Endothelial cell of coronary artery (primary cell): ENCODE measurements at places on chromosomes 1 and 21. TPM values are rescaled to one million over a fixed set of nuclear protein-coding genes. Genes with fewer than 3 reads are reported as not detected.

LCE3D gene
- total RNA-seq, result not detected in 2 replicates

DDX20 gene
- total RNA-seq, result 20.3 and 26.4 TPM in 2 replicates

GNAT2 gene
- total RNA-seq, result not detected in 2 replicates

RNU1-1 gene
- 2,685 and 5,329 TPM in 2 replicates for total RNA-seq

C4BPA gene
- total RNA-seq, result not detected in 2 replicates

TEDDM1 gene
- total RNA-seq, result not detected in 2 replicates

HES2 gene
- total RNA-seq, result 14.2 and 26.6 TPM in 2 replicates

PLK3 gene
- total RNA-seq, result 25.5 and 27.5 TPM in 2 replicates

LYPD8 gene
- total RNA-seq, result 0.19 TPM in 1 of 2 replicates, not detected in the other

SHCBP1L gene
- total RNA-seq, result not detected in 2 replicates

NBPF4 gene
- total RNA-seq, result not detected in 2 replicates

PRRX1 gene
- total RNA-seq, result 2.9 and 3.6 TPM in 2 replicates

ASCL5 gene
- total RNA-seq, result not detected in 2 replicates

TCEA3 gene
- 0.18 and 1.0 TPM in 2 replicates for total RNA-seq

OR2T34 gene
- total RNA-seq, result not detected in 2 replicates

FAM43B gene
- total RNA-seq, result 0.09 TPM in 1 of 2 replicates, not detected in the other

MROH9 gene
- total RNA-seq, result not detected in 2 replicates

NPHS2 gene
- total RNA-seq, result not detected in 2 replicates

DCST2 gene
- 0.09 TPM in 1 of 2 replicates, not detected in the other for total RNA-seq

RIPK4 gene
- total RNA-seq, result 10.0 TPM in 1 of 2 replicates, not detected in the other

PKLR gene
- under 0.01 TPM in 1 of 2 replicates, not detected in the other for total RNA-seq

OXCT2 gene
- total RNA-seq, result 1.7 and 2.5 TPM in 2 replicates

ASAP3 gene
- 6.4 and 8.8 TPM in 2 replicates for total RNA-seq

C1orf74 gene
- 2.2 and 2.7 TPM in 2 replicates for total RNA-seq

KIF17 gene
- 0.54 and 1.4 TPM in 2 replicates for total RNA-seq

WNT4 gene
- 0.09 TPM in 2 replicates for total RNA-seq
